ENCODE measurements at places on chromosomes 6 and 20. TPM values are rescaled to one million over a fixed set of nuclear protein-coding genes. Genes with fewer than 3 reads are reported as not detected.
A peak's percentile ranks its signal among the peaks of the same experiment; 100 is the strongest.

DNA sequence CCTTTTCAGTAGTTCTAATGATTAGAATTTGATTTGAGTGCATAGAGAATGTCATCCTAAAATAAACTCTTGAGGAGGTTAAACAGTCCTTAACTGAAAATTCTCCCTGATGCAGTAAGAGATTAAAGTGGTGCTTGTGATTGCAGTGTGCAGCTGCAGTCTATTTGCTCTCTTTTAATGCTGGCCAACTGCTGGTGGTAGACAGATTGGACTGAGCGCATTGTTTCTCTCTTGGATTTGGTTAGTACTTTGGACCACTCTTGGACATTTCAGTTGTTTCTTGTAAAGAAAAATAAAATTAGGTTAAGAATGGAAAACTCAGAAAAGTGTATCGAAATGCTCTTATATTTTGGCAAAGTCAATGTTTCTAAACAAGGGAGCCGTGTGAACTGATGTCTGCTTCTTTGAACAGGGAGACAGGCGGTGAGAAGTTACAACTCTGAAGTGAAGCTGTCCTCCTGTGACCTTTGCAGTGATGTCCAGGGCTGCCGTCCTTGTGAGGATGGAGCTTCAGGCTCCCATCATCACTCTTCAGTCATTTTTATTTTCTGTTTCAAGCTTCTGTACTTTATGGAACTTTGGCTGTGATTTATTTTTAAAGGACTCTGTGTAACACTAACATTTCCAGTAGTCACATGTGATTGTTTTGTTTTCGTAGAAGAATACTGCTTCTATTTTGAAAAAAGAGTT is 127.2 kb downstream of the CD109 start:
- H3K4me3 ChIP-seq: no peak overlapping the region
- no peak overlapping the region for H3K27ac ChIP-seq
- H3K36me3 ChIP-seq: no peaks in the 10 kb centered on the region
- no peaks in the 10 kb centered on the region for H3K27me3 ChIP-seq
- H3K4me1 ChIP-seq: no peaks in the 10 kb centered on the region

TFAP2D gene
- not detected for total RNA-seq

STX11 gene
- 0.69 TPM for total RNA-seq

DNA sequence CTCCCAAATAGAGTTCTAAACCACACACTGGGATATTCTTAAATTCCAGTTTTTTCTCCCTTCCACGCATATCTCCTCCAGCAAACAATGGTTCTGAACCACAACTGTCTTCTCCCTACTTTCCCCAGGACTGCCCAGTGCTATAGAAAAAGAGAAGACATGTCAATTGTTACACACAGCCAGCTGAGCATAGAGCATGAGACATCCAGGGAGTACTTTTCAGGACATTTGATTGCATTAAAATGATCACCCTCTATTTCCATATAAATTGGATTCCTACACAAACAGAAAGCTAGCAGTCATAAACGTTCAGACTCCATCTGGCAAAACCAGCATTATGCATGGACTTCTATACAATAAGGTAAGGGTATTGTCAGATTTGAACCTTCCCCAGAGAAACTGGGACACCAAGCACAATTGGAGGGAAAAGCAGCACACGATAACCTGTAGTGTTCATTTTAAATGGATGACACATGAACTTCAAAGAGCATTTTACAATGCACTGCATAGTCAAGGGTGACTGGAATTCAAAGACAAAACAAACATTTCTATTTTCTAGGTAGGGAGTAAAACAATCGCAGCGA is 93.1 kb upstream of the HEY2 start:
- H3K27ac ChIP-seq: no peak overlapping the region
- H3K36me3 ChIP-seq: no peaks in the 10 kb centered on the region
- peaks cover 20% of the 10 kb centered on the region for H3K27me3 ChIP-seq
- DNase-seq: no peak
- no peaks in the 10 kb centered on the region for H3K4me1 ChIP-seq

DNA sequence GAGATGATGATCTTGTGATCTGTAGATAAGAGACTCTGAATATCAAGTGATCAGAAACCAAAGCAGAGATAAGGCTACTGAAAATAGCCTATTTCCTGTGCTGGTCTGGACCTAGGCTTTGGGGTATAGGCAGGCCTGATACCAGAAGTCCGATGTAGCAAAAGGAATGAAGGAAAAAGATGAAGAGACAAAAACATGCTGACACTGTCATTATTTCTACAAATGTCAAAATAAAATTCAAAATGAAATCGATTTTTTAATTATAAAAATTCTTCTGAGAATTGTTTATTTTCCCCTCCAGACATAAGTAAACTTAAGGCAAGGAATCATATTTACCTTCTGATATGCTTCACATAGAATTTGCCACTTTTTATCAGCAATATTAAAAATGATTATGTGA is 252.8 kb downstream of the PRKN start:
- H3K4me3 ChIP-seq: no peak overlapping the region
- DNase-seq: no peak
- H3K4me1 ChIP-seq: no peaks in the 10 kb centered on the region

TNNC2 gene
- total RNA-seq: not detected

DNA sequence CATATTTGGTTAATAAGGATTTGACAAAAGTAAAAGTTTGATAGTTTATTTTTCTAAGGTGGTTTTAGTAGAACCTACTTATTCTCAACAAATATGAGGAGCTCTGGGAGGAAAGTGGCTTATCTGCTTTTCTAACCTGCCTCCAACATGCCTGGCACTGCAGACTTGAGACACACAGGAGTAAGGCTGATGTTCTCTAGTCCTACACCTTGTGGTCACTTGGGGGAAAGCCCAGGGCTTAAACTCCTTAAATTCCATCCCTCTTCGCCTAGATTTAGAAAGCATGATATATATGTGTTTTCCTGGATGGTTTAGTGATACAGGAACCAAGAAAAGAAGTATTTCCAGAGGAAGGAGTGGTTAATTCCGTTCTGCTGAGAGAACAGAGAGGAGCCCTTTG is 39.9 kb upstream of the SAMD5 start:
- H3K4me1 ChIP-seq: no peaks in the 10 kb centered on the region
- no peaks in the 10 kb centered on the region for H3K27me3 ChIP-seq
- no peak for DNase-seq
- H3K4me3 ChIP-seq: no peak overlapping the region
- H3K36me3 ChIP-seq: no peaks in the 10 kb centered on the region

PRRT1 gene
- total RNA-seq: 6.1 TPM

COL9A3 gene
- 29.7 TPM for total RNA-seq

KCNQ2 gene
- 86.5 TPM for total RNA-seq

- H3K27ac ChIP-seq: no peak overlapping the region
- DNase-seq: no peak
- H3K4me3 ChIP-seq: no peak overlapping the region
- H3K36me3 ChIP-seq: no peaks in the 10 kb centered on the region
- H3K27me3 ChIP-seq: no peaks in the 10 kb centered on the region
- no peaks in the 10 kb centered on the region for H3K4me1 ChIP-seq
These were observed 61.1 kb downstream of the NFATC2 start for GRCh38 chr20:51481341-51481914.

GRCh38 chr6:107124934-107125348 is 9.6 kb upstream of the BEND3 start:
- DNase-seq: no peak
- no peak overlapping the region for H3K4me3 ChIP-seq
- H3K4me1 ChIP-seq: no peaks in the 10 kb centered on the region

DNA sequence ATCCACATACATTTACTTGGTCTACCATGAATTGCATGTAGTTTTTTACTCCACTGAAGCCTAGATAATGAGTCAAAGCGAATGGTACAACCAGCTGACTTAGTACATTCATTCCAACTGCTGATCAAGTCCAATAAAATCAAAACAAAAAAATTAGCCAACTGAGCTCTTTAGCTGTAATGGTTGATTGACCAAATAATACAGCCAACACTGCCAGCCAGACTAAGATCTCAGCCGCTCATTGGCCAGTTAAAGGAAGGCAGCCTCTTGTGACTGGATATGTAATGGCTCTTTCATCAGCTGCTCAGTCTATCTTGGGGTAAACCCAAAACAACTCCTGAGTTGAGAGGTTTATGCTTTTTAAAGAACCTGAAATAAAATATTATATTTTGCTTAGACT is 204.3 kb upstream of the RSPO3 start:
- H3K36me3 ChIP-seq: no peaks in the 10 kb centered on the region
- H3K4me1 ChIP-seq: no peaks in the 10 kb centered on the region
- no peak for DNase-seq
- H3K27me3 ChIP-seq: peaks cover 4% of the 10 kb centered on the region
- no peak overlapping the region for H3K4me3 ChIP-seq

CPXM1 gene
- total RNA-seq: 0.17 TPM

DNA sequence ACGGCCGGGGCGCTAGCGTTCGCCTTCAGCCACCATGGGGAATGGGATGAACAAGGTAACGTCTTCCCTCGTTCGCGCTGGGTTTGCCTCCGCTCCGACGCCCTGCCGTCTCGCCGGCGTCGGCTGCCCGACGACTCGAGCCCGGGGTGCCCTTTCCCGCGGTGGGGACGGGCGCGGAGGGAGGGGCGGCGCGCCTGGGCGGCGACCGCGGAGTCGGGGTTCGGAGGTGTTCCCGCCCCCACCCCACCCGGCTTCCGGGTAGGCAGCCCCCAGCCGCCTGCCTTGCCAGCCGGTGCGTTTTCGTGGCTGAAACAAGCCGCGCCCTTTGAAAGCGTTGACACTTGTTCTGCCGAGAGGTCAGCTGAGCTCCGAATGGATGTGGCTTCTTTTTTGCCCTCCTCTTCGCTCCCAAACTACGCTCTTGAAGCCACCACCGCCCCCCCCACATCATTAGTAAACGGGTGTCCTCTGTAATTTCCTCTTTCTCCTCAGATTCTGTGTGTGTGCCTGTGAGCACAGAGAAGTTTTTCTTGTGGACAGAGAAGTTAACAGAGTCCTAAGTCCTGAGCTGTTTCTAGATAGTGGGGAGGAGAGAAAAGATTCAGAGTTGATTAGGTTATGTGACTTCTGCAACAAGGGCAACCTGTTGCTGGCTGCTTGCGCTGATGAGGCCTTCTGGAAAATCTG is 362 bp downstream of the DUSP22 start:
- no peaks in the 10 kb centered on the region for H3K36me3 ChIP-seq
- no peak for DNase-seq
- H3K27ac ChIP-seq: peak overlapping the region; percentile 93

SLX4IP gene
- 11.1 TPM for total RNA-seq

- peaks cover 16% of the 10 kb centered on the region for H3K36me3 ChIP-seq
- H3K27me3 ChIP-seq: no peaks in the 10 kb centered on the region
These were observed 1234.7 kb upstream of the GJE1 start for GRCh38 chr6:140897804-140898573.

- H3K4me3 ChIP-seq: no peak overlapping the region
- H3K36me3 ChIP-seq: no peaks in the 10 kb centered on the region
- peak; percentile 31 for DNase-seq
- peaks cover 8% of the 10 kb centered on the region for H3K27me3 ChIP-seq
- H3K27ac ChIP-seq: no peak overlapping the region
- 0 out of 2 replicates have a peak, but pooled peaks cover 3% of the 10 kb centered on the region for H3K4me1 ChIP-seq
These were observed 369.0 kb downstream of the THBS2 start for GRCh38 chr6:168884646-168885086.

- H3K36me3 ChIP-seq: no peaks in the 10 kb centered on the region
- H3K4me3 ChIP-seq: no peak overlapping the region
- no peaks in the 10 kb centered on the region for H3K4me1 ChIP-seq
These were observed 98.3 kb upstream of the SASH1 start for GRCh38 chr6:148244217-148244935.

DNA sequence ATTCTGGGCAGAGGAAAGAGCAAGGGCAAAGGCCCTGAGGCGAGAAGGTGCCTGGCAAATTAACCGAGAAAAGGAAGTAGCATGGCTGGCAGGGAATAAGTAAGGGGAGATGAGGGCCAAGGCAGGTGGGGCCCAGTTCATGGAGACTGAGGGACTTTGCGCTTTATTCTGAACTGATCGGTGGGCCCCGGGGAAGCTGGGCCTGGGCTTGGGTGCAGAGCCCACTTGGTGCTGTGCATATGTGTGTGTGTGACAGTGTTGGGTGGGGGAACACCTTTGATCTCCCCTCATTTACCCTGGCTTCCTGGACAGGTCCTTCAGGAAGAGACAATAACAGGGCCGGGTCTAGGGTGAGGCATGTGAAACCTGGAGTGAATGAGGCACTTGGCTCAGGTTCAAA is 2.9 kb upstream of the MDFI start:
- H3K4me3 ChIP-seq: no peak overlapping the region
- peaks cover 19% of the 10 kb centered on the region for H3K4me1 ChIP-seq
- DNase-seq: no peak
- no peak overlapping the region for H3K27ac ChIP-seq
- no peaks in the 10 kb centered on the region for H3K36me3 ChIP-seq
- no peaks in the 10 kb centered on the region for H3K27me3 ChIP-seq

IER3 gene
- 952 TPM for total RNA-seq

DNA sequence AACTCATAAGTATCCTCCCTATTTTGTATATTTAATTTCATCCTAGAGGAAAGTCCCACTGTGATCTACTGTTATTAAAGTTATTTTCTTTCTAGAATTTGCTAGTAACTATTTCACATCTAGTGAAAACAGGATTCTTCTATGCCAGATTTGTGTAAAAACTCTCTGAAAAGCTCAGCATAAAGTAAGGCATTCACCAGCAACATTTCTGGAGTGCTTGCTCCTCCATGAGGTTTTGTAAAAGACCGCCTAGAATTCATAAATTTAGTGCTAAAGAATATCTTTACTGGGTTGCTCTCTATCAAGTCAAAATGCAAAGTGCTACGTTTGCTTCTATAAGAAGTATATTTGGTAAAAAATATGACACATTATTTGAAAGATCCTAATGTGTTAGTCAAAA is 173.5 kb upstream of the IRAK1BP1 start:
- no peak overlapping the region for H3K27ac ChIP-seq
- no peaks in the 10 kb centered on the region for H3K4me1 ChIP-seq
- no peak for DNase-seq
- H3K4me3 ChIP-seq: no peak overlapping the region
- no peaks in the 10 kb centered on the region for H3K27me3 ChIP-seq
- no peaks in the 10 kb centered on the region for H3K36me3 ChIP-seq

- H3K36me3 ChIP-seq: no peaks in the 10 kb centered on the region
- no peak overlapping the region for H3K4me3 ChIP-seq
- peaks cover 21% of the 10 kb centered on the region for H3K4me1 ChIP-seq
- H3K27me3 ChIP-seq: no peaks in the 10 kb centered on the region
These were observed 32.3 kb downstream of the ELOVL2 start for GRCh38 chr6:11011787-11012234.

GRCh38 chr20:18133962-18134361 is 3.7 kb upstream of the KAT14 start:
- peaks cover 2% of the 10 kb centered on the region for H3K4me1 ChIP-seq
- no peaks in the 10 kb centered on the region for H3K36me3 ChIP-seq
- H3K27ac ChIP-seq: no peak overlapping the region
- no peak for DNase-seq

CLPSL1 gene
- not detected for total RNA-seq

ESR1 gene
- 0.17 TPM for total RNA-seq

GRCh38 chr6:43817192-43817591 is 47.2 kb downstream of the VEGFA start:
- DNase-seq: peak; percentile 37
- H3K4me3 ChIP-seq: no peak overlapping the region
- H3K27ac ChIP-seq: peak overlapping the region; percentile 27
- peaks cover 3% of the 10 kb centered on the region for H3K4me1 ChIP-seq

Data from HCT116 (cell line).